ENCODE measurements at places on chromosomes 16 and 17.

- no peak for DNase-seq
Observed at GRCh38 chr16:88511906-88512305, 58.3 kb upstream of the ZC3H18 start.

- no peak for DNase-seq
Observed at GRCh38 chr17:55448681-55449080, 27.0 kb upstream of the MMD start.

DNA sequence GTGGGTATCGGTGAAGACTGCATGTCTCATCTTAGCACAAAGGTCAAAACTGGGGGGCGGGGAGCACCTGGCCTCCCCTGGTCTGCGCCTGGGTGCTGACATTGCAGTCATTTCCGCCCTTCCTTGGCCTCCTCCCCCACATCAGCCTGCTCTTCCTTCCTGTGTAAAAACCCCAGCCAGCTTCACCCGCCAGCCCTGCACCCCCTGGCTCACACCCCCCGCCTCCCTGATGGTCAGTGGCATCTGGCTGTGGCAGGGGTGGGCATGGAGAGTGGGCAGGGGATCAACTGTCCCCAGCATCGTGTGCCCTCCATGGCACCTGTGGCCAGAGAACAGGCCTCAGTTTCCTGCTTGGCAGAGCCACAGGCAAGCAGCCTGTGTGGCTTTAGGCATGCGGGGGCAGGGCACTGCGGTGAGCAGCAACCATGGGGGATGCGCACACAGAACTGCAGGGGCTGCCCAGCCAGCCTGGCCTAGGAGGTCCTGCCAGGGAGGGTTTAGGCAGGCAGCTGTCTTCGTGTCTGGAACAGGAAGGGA lies 26.5 kb upstream of the LASP1NB start:
- peak; percentile 67 for DNase-seq

DNA sequence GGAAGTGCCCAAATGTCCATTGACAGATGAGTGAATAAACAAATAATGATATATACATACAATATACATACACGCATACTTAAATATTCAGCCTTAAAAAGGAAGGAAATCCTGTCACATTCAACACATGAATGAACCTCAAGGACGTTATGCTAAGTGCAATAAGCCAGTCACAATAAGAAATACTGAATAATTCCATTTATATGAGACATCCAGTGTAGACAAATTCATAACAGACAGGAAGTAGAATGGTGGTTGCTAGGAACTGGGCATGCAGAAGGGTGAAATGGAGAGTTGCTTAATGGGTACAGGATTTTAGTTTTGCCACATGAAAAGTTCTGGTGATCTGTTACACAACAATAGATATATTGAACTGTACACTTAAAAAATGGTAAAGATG lies 8.8 kb upstream of the ITGB4 start:
- DNase-seq = no peak

DNA sequence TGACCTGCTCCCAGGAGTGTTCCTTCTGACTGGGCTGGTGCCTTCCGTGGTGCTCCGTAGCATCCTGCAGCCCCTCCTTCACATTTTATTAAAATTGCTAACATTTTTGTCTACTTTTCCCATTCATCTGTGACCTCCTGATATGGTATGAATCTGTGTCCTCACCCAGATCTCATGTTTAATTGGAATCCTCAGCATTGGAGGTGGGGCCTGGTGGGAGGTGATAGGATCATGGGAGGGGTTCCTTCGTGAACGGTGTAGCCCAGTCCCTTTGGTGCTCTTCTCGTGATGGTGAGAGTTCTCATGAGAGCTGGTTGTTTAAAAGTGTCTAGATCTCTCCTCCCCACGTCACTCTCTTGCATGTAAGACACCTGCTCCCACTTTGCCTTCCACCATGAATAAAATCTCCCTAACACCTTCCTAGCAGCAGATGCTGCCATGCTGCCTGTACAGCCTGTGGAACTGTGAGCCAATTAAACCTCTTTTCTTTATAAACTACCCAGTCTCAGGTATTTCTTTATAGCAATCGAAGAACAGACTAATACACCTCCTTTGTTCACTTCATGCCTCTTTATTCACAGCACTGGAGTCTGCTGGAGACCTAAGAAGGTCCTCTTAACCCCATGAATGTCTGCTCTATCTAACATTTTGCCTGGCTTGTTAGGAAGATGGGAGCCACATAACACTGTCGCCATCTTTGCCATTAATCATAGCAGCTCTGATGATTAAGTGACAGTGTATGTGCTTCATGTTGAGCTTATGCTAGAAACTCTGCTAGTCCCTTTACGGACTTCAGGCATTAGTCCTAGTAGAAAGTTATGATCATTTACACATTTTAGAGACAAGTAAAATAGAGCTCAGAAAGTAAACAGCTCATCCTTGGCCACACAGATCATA lies 377.7 kb upstream of the MAF start:
- no peak for DNase-seq

GRCh38 chr17:77098884-77099545 lies 41.8 kb upstream of the SEC14L1 start:
- DNase-seq = no peak

GRCh38 chr17:50064253-50065001 lies 8.5 kb downstream of the ITGA3 start:
- no peak for DNase-seq

- DNase-seq = no peak
Observed at GRCh38 chr17:4987767-4988567, 492 bp upstream of the CAMTA2 start.

DNA sequence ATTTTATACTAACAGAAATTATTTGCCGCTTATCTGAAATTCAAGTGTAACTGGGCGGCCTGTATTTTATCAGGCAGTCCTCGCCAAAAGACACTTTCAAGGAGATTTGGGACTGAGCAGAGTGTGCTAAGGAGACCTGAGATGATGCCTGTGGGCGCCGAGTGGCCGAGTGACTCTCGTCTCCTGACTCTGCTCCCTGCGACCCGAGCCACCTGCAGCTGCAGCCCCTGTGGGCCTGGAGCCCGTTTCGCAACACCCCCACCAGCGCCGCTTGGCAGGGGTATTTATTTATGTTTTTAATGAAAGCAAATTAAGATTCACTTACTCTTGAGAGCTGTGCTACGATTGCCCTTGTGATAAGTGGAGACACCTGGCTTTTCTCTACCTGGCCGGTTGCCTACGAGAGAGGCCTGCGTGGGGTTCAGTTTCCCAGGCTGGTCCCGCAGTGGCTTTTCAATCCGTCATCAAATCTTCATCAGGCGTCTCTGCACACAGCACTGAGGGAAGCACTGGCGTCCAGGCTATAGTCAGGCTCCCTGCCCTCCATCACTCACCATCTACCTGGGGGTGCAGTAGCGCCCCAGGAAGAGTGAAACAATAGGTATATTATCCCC lies 124.0 kb downstream of the SEC14L1 start:
- no peak for DNase-seq

- no peak for DNase-seq
Observed at GRCh38 chr17:42878123-42878880, 22.3 kb upstream of the G6PC1 start.

GRCh38 chr16:54647725-54648221 lies 282.9 kb upstream of the IRX5 start:
- DNase-seq = no peak

DNA sequence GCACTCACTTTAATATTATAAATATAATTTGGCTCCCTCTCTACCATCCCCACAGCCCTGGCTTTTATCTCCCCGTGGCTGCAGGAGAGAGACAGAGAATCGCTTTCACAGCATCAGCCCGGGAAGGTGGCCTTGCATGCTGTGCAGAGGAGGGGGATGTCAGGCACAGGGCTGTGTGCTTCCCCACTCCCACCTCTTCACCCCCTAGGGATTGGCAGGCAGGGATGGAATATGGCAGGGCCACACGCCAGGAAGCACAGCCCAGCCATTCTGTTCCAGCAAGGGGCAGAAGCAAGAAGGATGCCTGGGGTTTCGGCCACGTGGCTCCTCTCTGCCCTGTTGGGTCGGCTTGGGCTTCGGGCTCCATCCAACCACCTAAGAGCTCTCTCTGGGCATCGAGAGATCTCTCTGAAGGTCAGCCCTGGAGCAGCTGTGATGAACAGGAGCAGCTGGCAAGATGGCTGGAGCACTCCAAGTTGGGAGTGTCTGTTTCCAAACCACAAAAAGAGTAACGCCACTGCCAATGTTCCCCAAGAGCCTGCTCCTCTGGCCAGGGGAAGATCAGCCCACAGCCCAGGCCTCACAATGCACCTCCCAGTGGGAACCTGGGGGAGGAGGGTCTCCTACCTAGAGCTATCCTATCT lies 223.2 kb downstream of the C16orf78 start:
- DNase-seq = no peak

GRCh38 chr16:85220964-85221731 lies 108.9 kb upstream of the CIBAR2 start:
- DNase-seq = no peak

GRCh38 chr16:22078656-22079055 lies 13.7 kb upstream of the VWA3A start:
- no peak for DNase-seq

GRCh38 chr16:13961099-13961811 lies 41.3 kb downstream of the ERCC4 start:
- no peak for DNase-seq

- no peak for DNase-seq
Observed at GRCh38 chr16:1689853-1690252, 11.8 kb downstream of the JPT2 start.

DNA sequence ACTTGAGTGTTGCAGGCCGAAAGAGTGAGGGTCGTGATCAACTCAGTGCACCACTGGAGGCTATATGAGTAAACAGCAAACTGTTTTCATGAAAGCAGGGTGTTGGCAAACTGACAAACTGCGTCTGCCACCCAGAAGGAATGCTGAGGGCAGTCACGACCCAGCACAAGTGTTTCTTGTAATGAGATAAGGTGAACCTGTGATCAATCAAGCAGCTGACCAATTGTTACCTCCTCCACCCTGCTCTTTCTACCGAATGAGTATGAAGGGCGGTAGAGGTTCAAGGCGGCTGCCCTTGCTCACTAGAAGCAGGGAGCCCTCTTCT lies 5.5 kb upstream of the SRL start:
- no peak for DNase-seq

- peak; percentile 32 for DNase-seq
Observed at GRCh38 chr17:2796164-2797125, at the start of gene RAP1GAP2. TSS of gene RAP1GAP2 (plus strand) at chr17:2796438. CDS start at chr17:2796528, 90 bp downstream.

GRCh38 chr16:87212026-87212425 lies 105.2 kb downstream of the C16orf95 start:
- DNase-seq = no peak

GRCh38 chr17:16371742-16372141 lies 9.1 kb upstream of the UBB start:
- DNase-seq = no peak

- no peak for DNase-seq
Observed at GRCh38 chr17:1438593-1439083, 17.4 kb downstream of the CRK start.

Measured in stimulated activated CD8-positive, alpha-beta memory T cell treated with anti-CD3 and anti-CD28 coated beads, Interleukin-15, amount 100 ng/mL, for 1 hour (primary cell).